ENCODE measurements at places on chromosomes 1 and 21. TPM values are rescaled to one million over a fixed set of nuclear protein-coding genes. Genes with fewer than 3 reads are reported as not detected.

GRCh38 chr1:50703240-50703639, 256.8 kb downstream of the FAF1 start:
- no peak for DNase-seq

DNA sequence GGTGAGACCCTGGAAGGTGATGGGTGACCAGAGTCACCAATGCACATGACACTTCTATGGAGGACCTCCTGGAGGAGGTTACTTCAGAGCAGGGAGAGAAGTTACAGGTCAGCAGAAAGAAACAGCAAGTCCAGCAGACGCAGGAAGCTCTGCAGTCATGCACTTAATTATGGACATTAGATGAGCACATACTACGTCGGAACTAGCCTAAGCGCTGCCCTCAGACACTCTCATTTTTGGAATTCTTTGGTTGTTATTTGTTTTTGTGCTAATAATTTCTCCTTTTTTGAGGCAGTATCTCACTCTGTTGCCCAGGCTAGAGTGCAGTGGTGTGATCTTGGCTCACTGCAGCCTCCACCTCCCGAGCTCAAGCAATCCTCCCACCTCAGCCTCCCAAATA, 93.3 kb upstream of the IFFO2 start:
- no peak for DNase-seq

- no peak for DNase-seq
Measured at GRCh38 chr1:237759377-237759776, 131.3 kb downstream of the ZP4 start.

- DNase-seq = no peak
Measured at GRCh38 chr1:8540261-8540941, 222.5 kb downstream of the SLC45A1 start.

- no peak for DNase-seq
Measured at GRCh38 chr1:184800876-184801275, 46.2 kb upstream of the EDEM3 start.

SLC35E2B gene
- total RNA-seq = 20.6 TPM

PLEKHN1 gene
- total RNA-seq = 0.46 TPM

XCL2 gene
- not detected for total RNA-seq

Measured in pulmonary artery endothelial cell (primary cell).